Activated naive CD4-positive, alpha-beta T cell (primary cell): ENCODE measurements at places on chromosomes 5 and 9.

DNA sequence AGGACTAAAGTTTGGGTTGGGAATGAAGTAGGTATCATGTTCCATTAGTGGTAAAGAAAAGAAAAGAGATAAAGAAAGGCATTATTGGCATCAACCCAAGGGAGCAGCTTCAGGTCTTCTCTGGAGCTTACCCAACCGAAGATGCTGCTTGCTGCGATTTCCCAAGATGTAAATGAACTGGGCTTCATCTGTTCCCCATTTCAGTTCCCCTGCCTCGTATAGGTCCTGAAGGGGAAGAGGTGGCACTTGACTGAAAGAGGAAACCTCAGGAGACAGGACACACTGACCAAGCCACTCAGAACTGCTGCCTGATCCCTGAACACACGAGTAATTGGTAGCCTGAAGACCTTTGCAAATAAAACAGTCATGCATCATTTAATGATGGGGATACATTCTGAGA lies 24.6 kb downstream of the ANXA6 start:
- no peak for DNase-seq

DNA sequence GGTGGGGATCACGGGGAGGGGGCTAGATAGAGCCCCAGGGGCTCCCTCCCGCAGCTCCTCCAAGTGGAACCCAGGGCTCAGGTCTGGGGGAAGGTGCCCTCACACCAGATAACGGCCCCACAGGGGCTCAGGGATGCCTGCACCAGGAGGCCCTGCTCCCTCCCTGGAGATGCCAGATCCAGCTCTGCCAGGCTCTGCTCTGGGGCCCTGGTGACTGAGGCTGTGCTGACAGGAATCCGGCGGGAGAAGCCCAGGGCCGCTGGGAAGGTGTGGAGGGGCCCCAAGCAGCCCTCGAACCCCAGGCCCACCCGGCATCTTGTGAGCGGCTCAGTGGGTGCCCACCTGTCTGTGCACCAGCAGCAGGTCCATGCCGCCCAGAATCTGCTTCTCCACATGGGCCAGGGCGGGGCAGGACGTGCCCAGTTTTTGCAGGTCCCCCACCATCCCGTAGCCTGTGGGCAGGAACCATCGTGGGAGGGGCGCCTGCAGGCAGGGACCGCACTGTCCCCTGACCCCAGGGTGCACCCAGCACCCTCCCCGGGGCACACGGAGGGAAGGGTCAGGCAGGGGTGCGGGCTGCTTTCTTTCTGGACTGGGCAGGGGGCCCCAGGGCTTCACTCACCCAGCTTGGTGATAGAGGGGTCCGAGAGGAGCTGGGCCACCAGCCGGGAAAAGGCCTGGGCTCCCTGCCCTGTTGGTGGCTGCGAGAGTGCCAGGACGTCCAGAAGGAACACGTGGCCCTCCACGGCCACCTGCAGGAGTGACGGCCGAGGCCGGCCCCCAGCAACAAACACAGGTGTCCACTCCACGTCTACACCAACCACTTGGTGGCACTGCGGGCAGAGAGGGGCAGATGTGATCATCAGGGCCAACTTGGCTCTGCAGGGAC lies 48.9 kb upstream of the NRARP start:
- no peak for DNase-seq

DNA sequence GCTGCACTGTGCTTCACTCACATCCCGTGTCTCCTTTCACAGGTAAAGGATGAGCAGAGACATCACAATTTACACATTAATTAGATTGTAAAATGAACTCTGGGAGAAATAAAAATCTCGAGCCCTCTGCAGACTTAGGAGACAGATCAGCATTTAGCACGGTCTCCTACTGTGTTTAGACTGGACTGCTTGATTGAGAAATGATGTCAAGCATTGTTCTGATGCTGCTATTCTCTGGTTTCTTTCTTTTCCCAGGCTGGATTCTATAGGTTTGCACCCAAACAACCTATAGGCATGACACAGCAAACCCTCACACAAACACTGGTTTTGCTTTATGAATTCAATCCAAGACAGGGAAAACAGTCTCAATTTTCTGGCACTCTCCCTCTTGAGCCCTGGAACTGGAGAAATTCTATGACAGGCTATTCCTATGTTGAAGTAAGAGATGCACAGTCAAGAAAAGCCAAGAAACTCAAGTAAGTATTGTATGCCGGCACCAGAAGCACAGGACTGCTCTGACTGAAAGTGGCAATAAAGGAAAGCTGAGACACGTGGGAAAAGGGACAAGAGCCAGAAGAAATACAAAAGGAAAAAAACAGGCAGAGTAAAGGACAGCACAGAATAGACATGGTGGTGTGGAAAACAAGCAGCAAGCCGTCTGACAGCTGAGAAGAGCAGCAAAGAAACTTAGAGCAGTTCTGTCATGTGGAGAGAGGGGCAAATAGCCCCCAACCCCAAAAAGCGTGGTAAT lies 24.8 kb upstream of the ERAP2 start:
- DNase-seq = no peak

GRCh38 chr5:72951671-72952468 lies 4.0 kb upstream of the FCHO2 start:
- DNase-seq = no peak

- no peak for DNase-seq
These were observed 83.8 kb downstream of the SEMA4D start for GRCh38 chr9:89413963-89414638.

- no peak for DNase-seq
These were observed 131.4 kb downstream of the ARHGEF28 start for GRCh38 chr5:73757416-73757815.

- DNase-seq = no peak
These were observed 193.4 kb downstream of the SH3GL2 start for GRCh38 chr9:17772223-17772622.

DNA sequence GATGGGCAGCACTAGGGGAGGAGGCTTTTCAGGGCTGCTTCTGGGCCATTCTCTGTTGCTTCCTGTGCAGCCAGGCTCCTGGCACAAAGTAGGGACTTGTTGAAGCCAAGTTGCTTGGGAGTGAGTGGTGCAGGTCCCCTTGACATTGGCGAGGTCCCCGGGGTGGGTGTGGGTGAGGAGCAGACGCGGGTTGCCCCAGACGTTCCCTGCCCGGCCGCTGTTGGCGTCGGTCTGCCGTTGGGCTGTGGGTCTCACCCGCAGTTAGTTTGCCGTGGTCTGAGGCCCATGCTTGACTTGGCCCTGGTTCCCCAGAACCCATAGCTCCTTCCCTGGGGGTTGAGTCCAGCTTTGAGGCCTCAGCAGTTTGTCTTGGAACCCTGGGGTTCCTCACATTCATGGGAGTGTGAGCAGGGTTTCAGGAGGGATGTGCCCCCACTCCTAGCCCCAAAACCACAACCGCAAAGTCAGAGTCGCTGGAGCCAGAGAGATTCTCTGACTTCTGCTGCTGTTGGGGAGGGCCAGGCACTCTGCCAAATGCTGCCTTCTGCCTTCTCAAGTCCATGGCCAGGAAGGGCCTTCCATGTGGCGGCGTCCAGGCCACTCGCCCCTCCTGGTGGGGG lies 77.5 kb downstream of the RXRA start:
- no peak for DNase-seq

GRCh38 chr9:99660191-99660636 lies 161.5 kb upstream of the NR4A3 start:
- DNase-seq = no peak

- no peak for DNase-seq
These were observed 66.1 kb downstream of the SERINC5 start for GRCh38 chr5:80189701-80190100.
